Mucosa of gallbladder (tissue), 1 donor: ENCODE measurements at places on chromosomes 4 and X. TPM values are rescaled to one million over a fixed set of nuclear protein-coding genes. Genes with fewer than 3 reads are reported as not detected.

SCML2 gene
- 0.92 TPM for total RNA-seq

YY2 gene
- 1.9 TPM for total RNA-seq

RASL11B gene
- 2.6 TPM for total RNA-seq

ASB9 gene
- 2.9 TPM for total RNA-seq

FAM50A gene
- total RNA-seq: 71.3 TPM

CHST7 gene
- 12.9 TPM for total RNA-seq

MEPE gene
- total RNA-seq: not detected

NWD2 gene
- 0.09 TPM for total RNA-seq

GCNA gene
- total RNA-seq: 2.0 TPM

RAI2 gene
- total RNA-seq: 45.7 TPM

CLDN34 gene
- total RNA-seq: 0.43 TPM

ETDC gene
- total RNA-seq: not detected

RAB41 gene
- not detected for total RNA-seq

COX7B2 gene
- not detected for total RNA-seq

AMTN gene
- total RNA-seq: not detected

BMPR1B gene
- total RNA-seq: 9.7 TPM

SYTL5 gene
- total RNA-seq: 3.1 TPM

SMAD1 gene
- total RNA-seq: 32.5 TPM

TMPRSS11D gene
- not detected for total RNA-seq

GYPA gene
- 0.69 TPM for total RNA-seq

EDNRA gene
- total RNA-seq: 9.7 TPM

CYP4V2 gene
- 96.4 TPM for total RNA-seq

RBMXL3 gene
- total RNA-seq: not detected

USP46 gene
- total RNA-seq: 19.1 TPM

OPRPN gene
- not detected for total RNA-seq

FAM184B gene
- not detected for total RNA-seq

CFAP97 gene
- 32.9 TPM for total RNA-seq

PPP1R2C gene
- not detected for total RNA-seq

CPLX1 gene
- total RNA-seq: 3.3 TPM

RELL1 gene
- 33.8 TPM for total RNA-seq

TMEM271 gene
- not detected for total RNA-seq

RENBP gene
- 19.5 TPM for total RNA-seq

CPE gene
- total RNA-seq: 39.6 TPM

FGF5 gene
- 0.12 TPM for total RNA-seq

CTAG1B gene
- total RNA-seq: not detected

ABCG2 gene
- 3.5 TPM for total RNA-seq

SH2D1A gene
- 1.0 TPM for total RNA-seq
